ENCODE measurements at places on chromosomes 5 and 9.

DNA sequence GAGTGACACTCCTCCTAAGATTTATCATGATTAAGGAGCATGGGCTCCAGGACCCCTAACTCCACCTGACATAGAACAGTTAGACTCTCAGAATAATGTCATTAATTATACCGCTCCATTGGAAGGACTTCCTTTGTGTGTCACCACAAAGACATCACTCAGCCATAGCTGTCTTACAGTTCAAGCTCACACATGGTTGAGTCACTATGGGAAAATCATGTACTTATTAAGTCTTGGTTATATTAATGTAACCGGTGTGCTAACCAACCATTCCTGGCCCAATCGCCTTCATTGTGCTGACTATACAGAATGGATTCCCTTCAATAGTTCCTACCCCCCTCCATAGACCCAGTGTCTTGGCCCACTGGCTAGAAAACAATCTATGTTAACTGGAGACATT, 10.9 kb upstream of the MCCC2 start:
- no peak for DNase-seq

DNA sequence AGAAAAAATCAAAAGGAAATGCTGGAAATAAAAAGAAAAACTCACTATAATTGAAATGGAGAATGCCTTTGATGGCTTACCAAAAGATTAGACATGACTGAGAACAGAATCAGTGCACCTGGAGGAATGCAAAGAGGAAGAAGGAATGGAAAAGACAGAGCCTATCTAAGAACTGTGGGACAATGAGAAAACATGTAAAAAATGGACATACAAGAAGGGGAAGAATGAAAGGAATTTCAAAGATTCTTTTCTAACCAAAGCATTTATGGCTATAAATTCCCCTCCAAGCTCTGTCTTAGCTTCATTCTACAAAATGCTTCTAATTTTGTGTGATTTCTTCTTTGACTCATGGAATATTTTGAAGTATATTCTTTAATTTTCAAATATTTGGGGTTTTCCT, 47.5 kb upstream of the CLK4 start:
- no peak for DNase-seq

DNA sequence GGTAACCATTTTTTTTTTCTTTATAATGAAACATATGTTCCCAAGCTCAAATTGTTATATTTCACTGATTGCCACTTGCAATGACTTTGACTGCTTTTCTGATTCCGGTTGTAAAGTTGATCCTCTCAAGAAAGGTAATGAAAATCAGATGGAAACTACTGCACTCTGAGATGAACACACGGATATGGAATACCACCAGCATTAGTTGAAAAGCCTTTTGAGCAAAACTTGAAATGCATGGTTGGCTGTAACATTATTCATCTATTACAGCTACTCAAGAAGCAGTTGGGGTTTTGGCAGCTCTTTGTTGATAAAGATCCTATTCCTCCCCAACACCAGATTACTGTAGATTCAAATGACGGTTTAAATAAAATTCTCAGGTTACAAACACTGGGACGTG, 591.6 kb upstream of the DMAC1 start:
- no peak for DNase-seq

DNA sequence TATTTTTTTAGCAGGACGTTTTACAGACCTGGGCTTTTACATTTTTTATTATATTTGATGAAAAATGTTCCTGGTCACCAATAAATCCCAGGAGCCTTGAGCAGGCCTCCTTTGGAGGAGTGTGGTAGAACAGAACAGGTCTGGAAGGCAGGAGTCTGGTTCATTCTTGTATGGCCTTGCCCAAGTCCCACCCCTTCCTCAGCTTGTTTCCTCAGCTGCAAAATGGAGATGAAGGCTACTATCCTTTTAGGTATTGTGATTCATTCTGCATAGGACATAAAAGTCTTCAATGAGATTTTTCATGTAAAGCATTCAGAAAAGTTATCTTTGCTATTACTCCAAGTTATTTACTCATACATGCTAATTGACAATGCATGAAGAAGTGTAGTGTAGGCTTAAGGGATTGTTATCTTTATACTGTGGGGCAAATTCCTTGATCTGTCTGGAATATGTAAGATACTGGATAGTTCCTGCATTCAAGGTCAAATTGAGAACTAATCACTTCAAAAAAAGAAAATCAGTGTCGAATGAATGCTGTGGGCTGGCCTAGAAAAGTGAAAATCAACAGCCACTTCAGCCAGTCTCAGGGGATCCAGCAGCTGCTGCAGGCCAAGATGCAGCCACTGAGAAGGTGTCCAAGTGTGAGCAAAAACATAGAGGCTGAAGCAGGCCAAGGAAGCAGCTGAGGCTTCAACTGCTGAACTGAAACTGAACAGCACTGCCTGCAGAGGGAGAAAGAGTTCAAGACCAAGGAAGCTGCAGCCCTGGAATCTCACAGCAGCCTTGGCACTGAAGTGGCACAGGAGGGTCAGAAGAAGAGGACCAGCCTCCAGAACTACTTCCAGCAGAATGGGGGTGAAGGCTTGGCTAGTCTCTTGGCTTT, 15.5 kb upstream of the SLC36A3 start:
- DNase-seq, result no peak

DNA sequence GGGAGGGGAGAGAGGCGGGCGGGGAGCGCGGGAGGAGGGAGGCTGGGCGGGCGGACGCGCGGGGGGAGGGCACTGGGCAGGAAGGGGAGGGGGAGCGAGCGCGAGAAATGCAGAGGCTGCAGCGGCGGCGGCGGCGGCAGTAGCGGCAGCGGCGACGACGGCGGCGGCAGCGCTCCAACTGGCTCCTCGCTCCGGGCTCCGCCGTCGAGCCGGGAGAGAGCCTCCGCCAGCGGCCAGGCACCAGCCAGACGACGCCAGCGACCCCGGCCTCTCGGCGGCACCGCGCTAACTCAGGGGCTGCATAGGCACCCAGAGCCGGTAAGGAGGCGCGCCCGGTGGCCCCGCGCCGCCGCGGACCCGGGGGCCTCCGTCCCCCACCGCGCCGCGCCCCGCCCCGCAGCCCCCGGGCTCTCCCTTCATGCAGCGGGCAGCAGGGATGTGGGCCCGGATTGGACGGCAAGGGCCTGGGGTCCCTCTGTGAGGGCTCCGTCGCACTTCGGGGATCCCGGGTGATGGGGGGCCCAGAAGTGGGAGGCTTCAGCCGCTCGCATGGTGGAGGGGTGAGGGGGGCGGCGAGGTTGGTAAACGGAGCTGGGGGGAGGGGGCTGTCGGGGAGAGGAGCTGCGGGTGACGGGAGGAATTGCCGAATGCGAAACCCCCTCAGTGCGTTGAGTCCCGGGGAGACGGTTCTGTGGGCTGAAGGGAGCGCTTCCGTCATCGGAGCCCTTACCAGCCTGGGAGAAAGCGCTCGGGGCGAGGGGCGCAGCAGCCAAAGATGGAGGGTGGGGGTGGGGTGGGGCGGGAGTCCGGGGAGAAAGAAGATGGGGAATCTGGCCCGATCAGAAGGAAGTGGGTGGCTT, at the start of gene BASP1:
BASP1 (plus strand) TSS at position 139 of the 860 bp plus-strand sequence. CDS start 57,586 bp downstream, outside the sequence.
- DNase-seq, result no peak

DNA sequence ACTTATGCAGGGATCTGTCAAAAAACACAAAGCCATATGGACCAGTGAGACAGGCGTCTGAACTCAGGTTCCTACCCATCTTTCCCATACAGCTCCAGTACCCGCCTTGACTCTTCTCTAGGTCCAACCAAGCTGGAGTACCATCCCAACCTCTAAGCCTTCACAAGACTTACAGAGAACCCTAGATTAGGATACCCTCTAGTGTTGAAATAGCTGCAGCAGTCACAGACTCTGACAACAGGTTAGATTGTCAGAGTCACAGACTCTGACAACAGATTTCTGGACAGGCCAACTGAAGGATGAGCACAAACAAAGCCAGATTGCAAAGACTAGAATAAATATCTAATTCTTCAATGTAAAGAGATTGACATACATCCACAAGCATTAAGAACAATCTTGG, 266.1 kb downstream of the GRIA1 start:
- DNase-seq, result peak; percentile 13

DNA sequence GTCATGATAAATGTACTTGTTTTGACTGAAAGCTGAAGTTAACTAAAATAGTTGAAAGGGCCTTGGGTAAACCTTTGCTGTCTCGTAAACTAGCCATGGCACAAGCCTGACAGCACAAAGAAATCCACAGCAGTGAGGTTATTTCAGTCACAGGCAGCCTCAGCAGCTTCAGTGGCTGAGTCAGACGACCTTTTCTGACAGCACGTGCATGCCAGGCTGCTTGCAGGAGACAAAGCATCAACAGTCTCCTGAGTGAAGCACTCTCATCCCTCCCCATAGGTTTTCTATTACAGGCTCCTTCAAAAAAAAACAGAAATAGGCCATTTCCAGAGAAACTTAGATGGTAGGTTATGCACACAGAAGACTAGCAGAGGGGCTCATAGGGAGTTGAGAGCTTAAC, 34.6 kb downstream of the OXCT1 start:
- DNase-seq, result peak; percentile 59

- DNase-seq, result no peak
Observed at GRCh38 chr5:129569295-129569694, 109.2 kb downstream of the ADAMTS19 start.

DNA sequence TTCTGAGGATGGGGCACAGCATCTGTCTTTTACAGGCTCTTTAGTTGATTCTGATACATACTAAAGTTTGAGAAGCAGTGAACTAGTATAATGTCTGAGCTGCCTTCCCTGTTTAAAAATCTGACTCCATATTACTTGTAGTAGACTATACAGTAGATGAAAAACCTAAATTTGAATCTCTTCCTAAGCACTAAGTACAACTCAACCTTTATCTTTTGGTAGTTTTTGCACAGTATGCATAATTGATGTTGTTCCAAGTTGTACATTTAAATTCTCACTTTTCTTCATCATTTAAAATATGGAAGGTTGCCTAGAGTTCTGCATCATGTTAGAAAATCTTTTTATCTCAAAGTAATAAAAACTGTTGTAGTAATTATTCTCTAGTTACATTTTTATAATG, 98.6 kb upstream of the CKMT2 start:
- no peak for DNase-seq

- no peak for DNase-seq
Observed at GRCh38 chr5:2472670-2473069, 278.8 kb downstream of the IRX2 start.

DNA sequence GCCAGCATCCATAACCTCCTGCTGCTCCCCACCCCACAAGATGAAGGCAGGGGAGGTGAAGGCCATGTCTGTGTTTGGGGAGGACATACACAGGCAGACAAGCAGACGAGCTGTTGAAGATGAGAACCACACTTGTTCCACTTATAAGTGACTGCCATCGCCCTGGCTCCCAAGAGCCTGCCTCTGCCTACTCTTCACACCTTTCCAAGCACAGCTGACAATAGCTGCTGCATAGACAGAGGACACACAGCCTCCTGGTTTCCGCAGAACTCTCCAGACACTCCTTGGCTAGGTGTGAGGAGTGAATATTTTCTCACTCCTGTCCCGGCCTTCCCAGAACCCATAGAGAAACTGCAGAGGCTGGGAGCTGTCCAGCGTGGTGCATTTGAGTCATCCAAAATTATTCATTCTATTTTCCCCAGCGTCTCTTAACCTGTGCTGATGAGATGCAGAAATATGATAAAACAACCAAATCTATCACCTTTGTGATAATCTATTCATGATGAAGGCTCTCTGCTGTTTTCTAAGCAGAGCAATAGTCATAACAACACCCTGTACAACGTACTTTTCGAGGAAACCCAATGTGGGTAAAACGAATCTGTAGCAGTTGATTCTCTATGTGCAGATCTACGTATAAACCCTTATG, 24.7 kb downstream of the KLF9 start:
- DNase-seq, result no peak

DNA sequence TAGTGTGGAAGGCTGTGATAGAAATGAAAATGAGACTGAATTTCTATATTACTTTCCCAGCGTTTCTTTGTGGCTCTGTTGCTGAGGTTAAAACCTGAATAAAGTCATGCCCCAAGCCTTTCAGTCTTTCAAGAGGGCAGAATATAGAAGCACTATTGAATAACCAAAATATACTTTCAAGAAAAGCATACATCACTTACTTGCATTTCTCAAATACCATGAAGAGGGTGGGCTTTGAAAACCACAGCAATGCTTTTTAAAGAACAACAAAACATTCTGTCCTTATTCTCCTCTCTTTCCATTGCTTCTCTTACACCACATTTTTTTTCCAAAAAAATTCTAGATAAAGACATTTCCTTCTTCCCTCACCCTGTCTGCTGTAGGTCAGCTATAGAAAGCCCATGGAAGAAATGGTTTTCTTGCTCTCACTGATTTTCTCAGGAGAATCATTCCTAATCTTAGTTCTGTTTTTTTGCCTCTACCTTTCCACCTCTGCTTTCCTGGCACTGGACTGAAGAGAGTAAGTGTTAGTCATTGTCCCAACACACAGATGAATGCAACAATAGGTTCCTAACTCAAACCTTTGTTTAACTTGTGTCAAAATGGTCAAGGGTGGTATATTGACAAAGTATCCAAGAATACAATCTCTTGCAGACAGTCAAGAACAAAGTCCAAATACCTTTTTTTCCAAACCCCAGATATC, 51.6 kb downstream of the NUDT12 start:
- DNase-seq, result no peak

DNA sequence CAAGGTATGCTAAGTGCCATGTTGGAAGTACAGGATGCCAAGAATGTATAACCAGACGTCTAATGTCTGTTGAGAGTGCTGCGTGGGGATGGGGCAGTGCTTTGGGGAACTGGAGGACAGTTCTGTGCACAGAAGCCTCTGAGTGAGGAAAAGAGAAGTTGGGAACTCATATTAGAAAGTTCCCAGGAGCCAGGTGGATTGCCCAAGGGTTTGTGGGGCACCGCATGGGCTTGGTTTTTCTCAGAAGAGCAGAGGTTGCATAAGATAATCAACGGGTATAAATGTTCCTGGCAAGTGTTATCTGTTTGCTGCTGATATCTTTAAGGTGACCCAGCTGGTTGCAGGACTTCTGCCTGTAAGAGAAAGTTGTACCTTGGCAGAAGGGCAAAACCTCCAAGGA, 13.1 kb downstream of the HRH2 start:
- no peak for DNase-seq

- no peak for DNase-seq
Observed at GRCh38 chr9:80359291-80359690, 787.5 kb downstream of the TLE4 start.

- no peak for DNase-seq
Observed at GRCh38 chr5:122180863-122181548, 51.7 kb downstream of the ZNF474 start.

DNA sequence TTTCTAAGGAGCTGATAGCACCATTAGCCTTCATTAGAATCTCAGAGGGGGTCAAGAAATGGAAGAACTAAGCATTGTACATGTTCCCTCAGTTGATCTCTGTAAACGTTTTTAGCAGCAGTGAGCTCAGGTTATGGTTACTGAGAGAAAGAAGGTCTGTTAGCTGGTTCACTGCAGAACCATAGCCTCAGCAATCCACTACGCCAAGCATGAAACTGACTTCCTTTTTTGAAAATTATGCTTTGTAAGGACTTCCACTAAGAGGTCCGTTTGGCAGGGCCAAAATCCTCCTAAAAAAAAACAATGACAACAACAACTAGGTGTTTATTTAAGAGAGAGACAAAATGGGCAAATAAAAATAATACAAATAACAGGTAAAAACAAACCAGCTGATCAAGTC, 273.3 kb downstream of the AOPEP start:
- no peak for DNase-seq
